ENCODE measurements at places on chromosomes 16 and 17.

GRCh38 chr17:62916684-62917571, 49.1 kb upstream of the TANC2 start:
- DNase-seq: no peak

- DNase-seq: no peak
Measured at GRCh38 chr17:41690497-41690896, 1.8 kb downstream of the EIF1 start.

- no peak for DNase-seq
Measured at GRCh38 chr17:67931227-67931626, 65.0 kb downstream of the C17orf58 start.

GRCh38 chr17:79388556-79389295, 222.1 kb downstream of the RBFOX3 start:
- no peak for DNase-seq

DNA sequence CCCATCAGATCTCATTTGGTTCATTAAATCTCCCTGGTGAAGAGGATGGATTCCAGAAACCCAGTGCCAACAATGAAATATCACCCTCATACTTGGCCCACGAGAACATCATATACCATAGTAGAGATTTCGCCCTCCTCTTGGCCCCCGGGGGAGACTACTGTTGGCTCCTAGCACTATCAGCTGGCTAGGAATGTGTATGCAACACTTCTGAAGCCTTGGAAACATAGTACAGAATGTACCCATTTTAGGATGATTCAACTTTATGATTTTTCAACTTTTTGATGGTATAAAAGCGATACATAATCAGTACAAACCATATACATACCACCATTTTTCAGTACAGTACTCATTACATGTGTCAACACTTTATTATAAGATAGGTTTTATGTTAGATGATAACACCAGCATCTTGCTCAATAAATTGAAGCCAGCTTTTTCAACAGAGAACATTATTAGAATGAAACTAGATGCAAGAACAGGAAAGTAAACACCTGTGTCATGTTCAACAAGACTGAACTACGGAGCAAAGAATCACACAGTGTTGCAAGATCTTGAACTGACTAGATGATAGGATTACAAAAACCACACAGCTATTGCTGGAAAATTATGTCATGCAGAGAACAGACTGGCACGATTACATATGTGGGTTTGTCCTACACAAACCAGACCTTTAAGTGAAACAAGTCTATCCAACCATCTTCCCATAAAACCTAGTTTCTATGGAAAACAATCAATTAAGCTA, 17.2 kb downstream of the RSL1D1 start:
- DNase-seq: no peak

DNA sequence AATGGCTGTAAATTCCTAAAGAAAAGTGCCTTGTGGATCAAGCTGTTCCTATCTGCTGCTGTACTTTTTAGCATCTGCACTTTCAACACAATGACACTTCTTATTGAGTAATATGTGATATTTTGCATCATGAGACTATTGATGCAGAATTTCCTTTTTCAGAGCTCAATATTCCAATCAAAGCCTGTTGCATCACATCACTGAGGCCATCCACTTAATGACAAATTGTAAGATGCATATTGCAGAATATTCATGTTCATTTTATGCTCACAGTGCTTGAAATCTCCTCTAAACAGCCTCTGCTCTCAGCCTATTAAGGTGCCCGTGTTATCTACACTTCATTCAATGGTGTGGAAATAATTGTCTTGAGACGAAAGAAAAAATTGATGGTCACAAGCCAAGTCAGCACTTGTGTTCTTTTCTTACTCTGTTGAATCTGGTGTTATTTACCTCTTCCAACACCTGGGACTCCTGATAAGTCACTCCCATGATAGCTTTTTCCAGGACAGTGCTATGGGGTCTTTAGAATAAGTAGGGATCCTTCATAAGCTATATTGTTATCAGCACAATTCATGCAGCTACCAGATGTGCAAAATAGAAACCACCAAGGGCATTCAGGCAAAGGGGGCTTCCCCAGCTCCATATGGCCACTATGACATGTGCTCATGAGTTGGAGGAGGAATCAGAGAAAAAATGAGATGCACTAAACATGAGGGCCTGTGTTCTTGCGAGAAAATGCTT, 9.3 kb upstream of the SKAP1 start:
- no peak for DNase-seq

DNA sequence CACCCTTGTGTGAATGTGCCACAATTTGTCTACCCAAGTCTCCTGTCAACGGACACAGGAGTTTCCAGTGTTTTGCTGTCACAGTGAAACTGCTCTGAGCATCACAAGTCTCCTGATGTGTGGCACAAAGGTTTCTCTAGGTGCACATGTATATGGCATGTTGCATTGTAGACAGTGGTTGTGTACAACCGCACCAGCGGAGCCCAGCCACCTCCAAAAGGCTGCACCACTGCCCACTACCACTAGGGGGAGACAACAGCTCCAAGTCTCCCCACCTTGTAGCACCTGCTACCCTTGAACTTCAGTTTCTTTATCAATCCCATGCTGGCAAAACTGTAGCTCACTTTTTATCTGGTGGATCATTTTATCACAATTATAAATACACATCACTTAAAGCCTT, 95.5 kb upstream of the ZNF469 start:
- no peak for DNase-seq

- no peak for DNase-seq
Measured at GRCh38 chr17:63431618-63431938, 14.5 kb downstream of the CYB561 start.

- no peak for DNase-seq
Measured at GRCh38 chr17:21001111-21001812, 41.5 kb downstream of the USP22 start.

DNA sequence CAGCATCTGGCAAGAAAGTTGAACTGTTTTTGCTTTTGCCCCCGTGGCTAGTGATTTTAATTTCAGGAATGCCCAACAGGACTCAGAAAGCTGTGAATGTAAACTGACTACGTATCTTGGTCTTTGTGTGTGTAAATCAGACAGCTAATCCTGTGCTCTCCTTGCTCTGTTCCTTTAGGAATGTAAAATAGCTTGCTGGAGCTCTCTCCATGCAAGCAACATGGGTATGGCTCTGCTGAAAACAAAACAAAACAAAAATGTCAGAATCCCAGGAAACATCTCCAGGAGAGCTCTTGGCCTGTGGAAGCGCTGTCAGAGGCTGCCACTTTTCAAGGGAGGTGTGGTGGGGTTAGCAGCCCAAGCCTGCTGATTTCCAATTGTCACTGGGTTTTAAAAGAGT, 161.8 kb upstream of the NOG start:
- DNase-seq: no peak

DNA sequence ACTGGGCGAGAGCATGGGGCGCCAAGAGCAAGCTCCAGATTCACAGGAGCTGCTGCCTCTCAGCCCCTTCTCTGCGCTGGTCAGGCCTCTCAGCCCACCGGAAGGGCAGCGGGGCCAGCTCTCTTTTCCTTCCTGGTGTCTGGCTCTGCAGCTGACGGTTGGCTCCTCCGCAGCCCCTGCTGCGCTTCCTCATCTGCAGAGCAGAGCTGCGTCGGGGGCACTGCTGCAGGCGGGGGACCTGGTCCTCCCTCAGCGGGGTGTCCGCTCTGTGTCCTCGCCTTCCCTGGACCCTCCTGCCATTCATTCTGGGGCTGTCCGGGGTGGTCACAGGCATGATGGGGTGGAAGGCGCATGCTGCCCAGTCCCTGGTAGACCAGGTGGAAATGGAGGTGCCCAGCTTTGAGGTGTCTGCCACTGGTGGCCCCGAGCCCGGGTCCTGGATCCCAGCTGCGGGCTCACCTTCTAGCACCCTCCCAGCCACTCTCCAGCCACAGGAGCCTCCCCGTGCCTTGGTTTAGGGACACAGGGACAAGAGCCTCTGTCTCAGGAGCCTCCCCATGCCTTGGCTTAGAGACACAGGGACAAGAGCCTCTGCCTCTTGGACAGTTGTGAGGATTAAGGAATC, 84.8 kb downstream of the IRF8 start:
- no peak for DNase-seq

GRCh38 chr16:53132406-53132805, 77.6 kb downstream of the CHD9 start:
- no peak for DNase-seq

DNA sequence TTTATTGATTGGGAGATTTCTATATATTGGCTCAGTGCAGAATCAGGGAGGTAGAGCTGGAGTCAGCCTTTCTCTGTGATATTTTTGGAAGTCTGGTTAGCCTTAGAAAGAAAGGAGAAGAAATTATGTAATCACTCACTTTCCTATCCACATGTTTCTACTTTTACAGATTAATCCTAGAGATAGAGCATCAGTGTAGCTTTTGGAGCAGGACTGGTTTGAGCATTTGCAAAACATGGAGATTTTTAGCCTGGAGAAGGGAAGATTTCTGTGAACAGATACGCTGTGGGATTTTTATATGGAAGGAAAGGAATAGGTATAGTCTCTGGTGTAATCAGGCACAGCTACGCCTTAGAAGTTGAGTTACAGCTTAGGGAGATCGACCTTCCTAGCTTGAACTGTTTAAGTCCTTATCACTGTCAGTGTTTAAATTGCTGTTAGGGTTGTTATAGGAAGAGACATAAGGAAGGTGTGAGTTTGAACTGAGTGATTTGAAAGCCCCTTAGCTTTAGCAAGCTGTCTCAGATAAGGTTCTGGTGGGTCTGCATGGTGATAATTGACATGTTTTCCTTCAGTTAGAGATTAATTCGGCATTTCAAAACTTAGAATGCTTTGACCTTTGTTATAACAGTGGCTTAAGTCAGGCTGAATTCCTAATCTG, 20.5 kb downstream of the METTL9 start:
- no peak for DNase-seq

DNA sequence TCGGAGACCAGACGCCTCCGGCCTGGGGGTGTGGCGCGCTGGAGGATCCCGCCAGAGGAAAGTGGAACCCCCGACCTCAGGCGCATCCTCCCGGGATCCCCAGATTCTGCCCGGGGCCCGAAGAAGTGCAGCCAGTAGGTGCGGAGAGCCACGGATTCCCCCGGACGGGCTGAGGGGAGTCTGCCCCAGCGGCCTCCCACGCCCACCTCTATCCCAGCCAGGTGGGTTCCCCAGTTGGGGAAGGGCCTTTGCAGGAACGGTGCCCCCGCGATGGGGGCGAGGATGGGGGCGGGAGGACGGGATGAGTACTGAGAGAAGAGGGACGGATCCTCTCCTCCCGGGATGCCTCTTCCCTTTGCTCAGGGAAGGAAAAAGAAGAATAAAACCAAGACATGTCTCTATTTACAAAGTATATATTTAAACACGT, 5.1 kb downstream of the CBX8 start:
- no peak for DNase-seq
